ENCODE measurements at places on chromosomes 5 and 9.

DNA sequence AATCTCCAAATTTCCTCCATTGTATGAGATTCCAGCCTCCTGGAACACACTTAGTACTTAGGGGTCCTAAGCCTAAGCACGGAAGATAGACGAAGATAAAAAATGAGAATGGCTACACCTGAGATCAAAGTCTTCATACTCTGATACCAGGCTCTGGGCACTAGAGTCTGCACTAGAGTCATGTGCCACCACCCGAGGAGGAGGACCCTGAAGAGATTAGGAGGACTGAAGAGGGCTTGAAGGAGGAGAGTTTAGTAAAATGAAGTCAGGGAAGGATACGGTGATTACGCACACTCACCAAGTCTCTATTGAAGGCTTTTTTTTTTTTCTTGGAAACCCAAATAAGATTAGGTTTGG, 573 bp upstream of the SPATA24 start:
- no peak for DNase-seq

DNA sequence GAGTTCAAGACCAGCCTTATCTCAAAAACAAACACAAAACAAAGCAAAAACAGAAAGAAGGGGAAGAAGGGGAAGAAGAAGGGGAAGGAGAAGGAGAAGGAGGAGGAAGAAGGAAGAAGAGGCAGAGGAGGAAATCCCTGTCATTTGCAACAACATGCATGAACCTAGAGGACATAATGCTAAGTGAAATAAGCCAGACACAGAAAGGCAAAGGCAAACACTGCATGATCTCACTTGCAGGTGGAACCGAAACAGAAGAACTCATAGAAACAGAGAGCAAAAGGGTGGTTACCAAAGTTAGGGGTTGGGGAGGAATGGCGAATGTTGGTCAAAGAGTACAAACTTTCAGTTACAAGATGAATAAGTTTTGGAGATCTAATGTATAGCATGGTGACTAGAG, 135.4 kb downstream of the UGCG start:
- DNase-seq = no peak

DNA sequence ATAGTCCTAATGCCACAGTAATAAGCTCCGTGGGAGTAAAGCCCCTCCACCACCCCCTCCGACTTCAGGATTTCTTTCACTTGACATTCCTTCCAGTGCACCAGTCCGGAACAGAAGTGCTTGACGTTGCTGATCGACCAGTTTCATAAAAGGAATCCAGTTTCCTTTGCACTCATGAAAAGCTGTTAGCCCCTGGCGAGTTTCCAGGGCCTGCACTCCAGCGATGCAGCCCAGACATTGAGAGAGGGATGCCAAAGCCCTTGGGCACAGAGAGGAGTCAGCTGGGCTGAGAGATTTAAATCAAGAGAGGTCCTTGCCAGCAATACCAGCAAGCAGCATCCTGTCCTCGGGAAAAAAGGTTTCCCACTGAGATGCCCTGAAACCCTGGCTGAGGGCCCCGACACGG, 170.1 kb downstream of the GABBR2 start:
- no peak for DNase-seq

- DNase-seq = peak; percentile 92
Measured at GRCh38 chr5:132260714-132261551, 3.4 kb downstream of the PDLIM4 start.
